Posterior vena cava (tissue), 2 donors: ENCODE measurements at places on chromosomes 3 and 15.

GRCh38 chr3:112965656-112966055 is 9.2 kb downstream of the CD200R1 start:
- no peak for DNase-seq

GRCh38 chr3:64319391-64319790 is 94.1 kb upstream of the PRICKLE2 start:
- DNase-seq, result no peak

GRCh38 chr3:71282976-71283375 is 300.6 kb downstream of the FOXP1 start:
- no peak for DNase-seq

- no peak for DNase-seq
These were observed 1126.8 kb downstream of the SI start for GRCh38 chr3:163951397-163951987.

- DNase-seq, result no peak
These were observed 27.0 kb upstream of the RNF7 start for GRCh38 chr3:141710888-141711616.

GRCh38 chr3:178706411-178706810 is 170.2 kb downstream of the KCNMB2 start:
- DNase-seq, result no peak

DNA sequence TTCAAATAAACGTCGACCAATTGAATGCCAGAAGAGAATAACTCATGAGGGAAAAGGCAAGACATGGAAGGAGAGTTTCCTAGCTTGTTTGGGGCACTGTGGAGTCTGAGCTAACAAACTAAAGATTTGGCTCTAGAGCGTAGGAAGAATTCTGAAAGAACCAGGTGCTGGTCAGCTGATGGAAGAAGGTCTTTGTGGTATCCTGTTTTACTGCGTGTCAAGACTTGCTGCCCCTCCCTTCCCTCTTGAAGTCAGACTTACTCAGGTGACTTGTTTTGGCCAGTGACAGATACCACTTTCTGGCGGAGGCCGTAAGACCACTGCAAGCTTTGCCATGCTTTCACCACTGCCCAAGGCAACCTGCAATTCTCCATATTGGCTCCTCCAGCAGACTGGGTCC is 673 bp upstream of the HCLS1 start:
- no peak for DNase-seq

DNA sequence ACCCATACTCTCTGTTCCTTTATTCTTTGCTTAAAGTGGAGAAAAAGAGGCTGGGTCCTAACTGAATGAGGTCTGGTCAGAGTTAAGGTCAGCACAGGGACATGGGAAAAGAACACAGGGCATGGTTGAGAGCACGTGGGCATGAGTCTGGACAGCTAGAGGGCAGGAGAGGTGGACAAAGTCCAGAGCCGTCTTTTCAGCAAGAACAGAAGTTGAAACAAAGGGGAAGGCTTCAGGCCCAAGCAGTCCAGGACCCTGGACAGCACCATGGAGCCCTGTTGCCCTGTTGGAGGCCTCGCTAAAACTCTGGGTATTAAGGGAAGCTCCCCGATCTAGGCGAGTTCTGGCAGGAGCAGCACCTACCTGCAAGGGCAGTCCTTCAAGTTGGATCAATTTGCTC is 50.7 kb downstream of the XYLB start:
- DNase-seq, result no peak

- no peak for DNase-seq
These were observed 6.9 kb upstream of the MST1R start for GRCh38 chr3:49910409-49911123.

DNA sequence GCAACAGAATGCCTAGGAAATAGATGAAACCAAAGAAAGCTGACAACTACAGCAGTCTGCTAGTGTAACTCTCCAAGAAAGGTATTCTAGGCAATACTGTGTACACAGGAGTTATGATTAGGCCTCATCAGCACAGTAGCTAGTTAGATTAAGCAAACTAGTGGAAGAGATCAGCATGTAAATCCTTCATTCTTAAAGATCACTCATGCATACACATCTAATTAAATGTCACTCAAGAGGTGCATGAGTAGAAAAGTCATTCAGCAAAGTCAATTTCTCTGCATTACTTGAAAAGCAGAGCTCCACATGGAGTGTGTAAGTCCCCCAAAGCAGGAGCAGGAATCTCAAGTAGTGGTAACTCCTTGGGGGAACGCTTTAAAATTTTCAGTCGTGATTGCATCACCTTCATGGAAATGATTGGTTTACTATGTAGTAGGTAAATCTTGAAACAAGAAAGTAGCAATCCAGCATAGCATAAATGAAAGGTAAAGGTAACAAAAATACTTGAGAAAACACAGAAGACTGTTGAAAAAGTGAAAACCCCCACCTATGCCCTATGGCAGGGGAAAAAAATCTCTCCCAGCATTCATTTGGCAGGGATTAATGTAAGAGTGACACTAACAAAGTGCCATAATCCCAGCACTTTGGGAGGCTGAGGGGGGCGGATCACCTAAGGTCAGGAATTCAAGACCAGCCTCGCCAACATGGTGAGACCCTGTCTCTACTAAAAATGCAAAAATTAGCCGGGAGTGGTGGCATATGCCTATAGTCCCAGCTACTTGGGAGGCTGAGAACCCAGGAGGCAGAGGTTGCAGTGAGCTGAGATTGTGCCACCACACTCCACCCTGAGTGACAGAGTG is 29.4 kb upstream of the PPIB start:
- DNase-seq, result no peak

DNA sequence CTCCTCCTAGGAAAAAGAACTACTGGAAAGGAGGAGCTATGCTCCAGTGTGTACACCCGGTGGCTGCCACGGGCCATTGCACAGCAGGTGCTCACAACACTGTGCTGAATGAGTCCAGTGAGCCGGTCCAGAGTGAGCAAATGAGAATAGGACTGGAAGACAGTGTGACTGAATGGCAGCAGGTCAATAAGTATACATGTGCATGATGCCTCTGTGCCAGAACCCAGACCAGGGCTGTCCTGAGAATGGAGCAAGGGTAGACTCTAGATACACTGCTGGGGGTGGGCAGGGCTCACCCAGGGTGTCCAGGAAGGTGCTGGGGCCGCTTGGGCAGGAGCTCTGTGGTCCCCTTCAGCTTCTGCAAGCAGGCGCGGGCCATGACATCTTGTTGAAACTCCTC is 8.3 kb downstream of the POLG start:
- DNase-seq, result no peak
